ENCODE measurements at places on chromosomes 5 and 9. TPM values are rescaled to one million over a fixed set of nuclear protein-coding genes. Genes with fewer than 3 reads are reported as not detected.

KCNV2 gene
- not detected for total RNA-seq

ZFP2 gene
- total RNA-seq, result 0.67 TPM

CACNA1B gene
- total RNA-seq, result 0.20 TPM

SPACA9 gene
- 4.4 TPM for total RNA-seq

- no peak for DNase-seq
Measured at GRCh38 chr9:78091731-78092130, 60.1 kb upstream of the GNAQ start.

DNA sequence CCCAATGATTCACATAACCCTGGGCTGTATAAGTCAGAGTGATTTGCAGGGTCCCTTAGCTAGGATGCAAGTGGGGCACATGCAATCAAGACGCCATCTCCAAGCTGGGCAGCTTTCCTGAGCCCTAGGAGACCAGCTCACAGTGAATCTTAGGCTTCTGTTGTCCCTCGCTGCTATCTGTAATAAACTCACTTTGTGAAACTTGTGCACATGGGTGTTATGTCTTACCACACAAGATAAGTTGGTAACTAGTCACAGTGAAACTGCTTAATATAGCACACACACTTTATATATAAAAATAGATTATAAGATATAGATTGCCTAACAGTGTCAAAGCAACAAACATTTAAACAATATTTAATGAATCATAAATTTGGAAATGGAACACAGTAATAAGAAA, 658.5 kb downstream of the SLCO4C1 start:
- no peak for DNase-seq

- DNase-seq, result no peak
Measured at GRCh38 chr9:87390361-87390760, 107.3 kb upstream of the DAPK1 start.

GRCh38 chr5:6721442-6721841, 8.2 kb downstream of the TENT4A start:
- DNase-seq, result peak; percentile 44

GRCh38 chr9:110514897-110515296, 64.6 kb downstream of the SVEP1 start:
- no peak for DNase-seq

- no peak for DNase-seq
Measured at GRCh38 chr5:161167016-161167767, 315.2 kb upstream of the ATP10B start.

DNA sequence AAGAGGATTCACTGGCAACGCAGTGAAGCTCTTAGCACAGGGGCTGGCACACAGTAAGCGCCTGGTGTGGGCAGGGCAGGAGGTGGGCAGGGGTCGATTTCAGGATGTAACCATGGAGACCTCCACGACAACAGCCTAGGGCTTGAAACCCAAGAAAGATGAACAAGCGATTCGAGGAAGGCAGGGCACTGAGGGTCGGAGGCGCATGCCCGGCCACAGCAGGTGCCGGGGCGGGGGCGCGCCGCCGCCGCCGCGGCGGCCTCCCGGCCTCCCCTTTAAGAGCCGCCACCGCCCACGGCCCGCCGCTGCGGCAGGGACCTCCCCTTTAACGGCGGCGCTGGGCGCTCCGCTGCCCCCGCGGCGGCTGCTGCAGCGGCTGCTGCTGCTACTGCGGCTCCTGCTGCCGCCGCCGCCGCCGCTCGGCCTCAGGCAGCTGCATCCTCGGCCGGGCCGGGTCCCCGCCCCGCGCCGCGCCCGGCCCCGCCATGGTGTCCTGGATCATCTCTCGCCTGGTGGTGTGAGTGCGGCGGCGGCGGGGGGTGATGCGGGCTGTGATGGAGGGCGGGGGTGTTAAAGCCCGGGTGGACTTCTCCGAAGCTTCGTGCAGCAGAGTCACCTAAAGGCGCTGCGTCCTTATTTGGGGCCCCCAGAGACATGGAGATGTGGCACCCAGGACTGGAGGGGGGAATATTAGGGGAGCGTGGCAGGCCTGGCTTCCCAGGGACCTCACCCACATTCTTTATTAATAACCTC, at the start of gene REEP2:
TSS of gene REEP2 (plus strand) at position 334 of the 753 bp plus-strand sequence. CDS start at position 486, 152 bp downstream.
- peak; percentile 62 for DNase-seq

GRCh38 chr9:121672213-121672612, 20.8 kb downstream of the DAB2IP start:
- DNase-seq, result no peak
